ENCODE measurements at places on chromosomes 2 and 18. TPM values are rescaled to one million over a fixed set of nuclear protein-coding genes. Genes with fewer than 3 reads are reported as not detected.

DSG4 gene
- polyA plus RNA-seq = not detected

DNA sequence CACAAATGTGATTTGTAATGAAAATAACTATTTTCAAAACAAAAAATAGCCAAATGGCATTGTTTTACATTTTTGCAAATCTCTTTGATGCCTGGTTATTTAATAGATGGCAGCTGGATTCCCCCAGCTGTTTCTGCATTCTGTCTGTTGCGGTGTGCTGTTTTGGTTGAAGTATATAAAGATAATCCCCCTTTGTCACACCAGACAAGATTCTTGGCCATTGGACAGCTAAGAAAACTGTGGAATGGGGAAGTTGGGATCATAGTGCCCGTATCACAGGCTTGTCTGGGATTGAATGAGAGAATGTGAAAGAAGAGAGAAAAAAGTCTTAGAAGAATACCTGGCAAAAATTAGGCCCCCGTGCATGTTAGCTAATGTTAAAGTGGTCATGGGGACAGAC is 19.5 kb upstream of the LYPD6B start:
- no peaks in the 10 kb centered on the region for H3K4me1 ChIP-seq
- no peaks in the 10 kb centered on the region for H3K27me3 ChIP-seq
- no peak overlapping the region for H3K4me3 ChIP-seq
- peaks cover 2% of the 10 kb centered on the region for H3K36me3 ChIP-seq
- no peak overlapping the region for H3K27ac ChIP-seq
- DNase-seq = no peak

DNA sequence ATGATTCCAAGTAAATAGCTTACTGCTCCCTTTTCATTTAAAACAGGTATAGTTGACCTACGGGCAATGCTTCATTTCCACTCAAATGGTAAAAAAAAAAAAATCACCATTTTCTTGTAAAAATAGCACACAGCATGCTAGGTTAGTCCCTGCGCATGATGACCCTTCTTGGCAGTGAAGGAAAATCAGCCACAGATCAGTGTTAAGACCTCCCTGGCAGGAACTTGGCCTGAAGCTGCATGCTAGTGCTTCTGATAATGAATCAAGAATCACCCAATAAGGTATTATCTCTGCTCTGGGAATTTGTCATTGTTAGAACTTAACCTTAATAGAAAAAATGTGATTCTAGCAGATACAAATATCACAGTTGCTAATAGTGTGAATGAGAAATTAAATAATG is 166.3 kb downstream of the RAB3GAP1 start:
- DNase-seq = no peak
- no peaks in the 10 kb centered on the region for H3K27me3 ChIP-seq
- H3K4me1 ChIP-seq = no peaks in the 10 kb centered on the region
- H3K27ac ChIP-seq = no peak overlapping the region
- H3K4me3 ChIP-seq = no peak overlapping the region

DNA sequence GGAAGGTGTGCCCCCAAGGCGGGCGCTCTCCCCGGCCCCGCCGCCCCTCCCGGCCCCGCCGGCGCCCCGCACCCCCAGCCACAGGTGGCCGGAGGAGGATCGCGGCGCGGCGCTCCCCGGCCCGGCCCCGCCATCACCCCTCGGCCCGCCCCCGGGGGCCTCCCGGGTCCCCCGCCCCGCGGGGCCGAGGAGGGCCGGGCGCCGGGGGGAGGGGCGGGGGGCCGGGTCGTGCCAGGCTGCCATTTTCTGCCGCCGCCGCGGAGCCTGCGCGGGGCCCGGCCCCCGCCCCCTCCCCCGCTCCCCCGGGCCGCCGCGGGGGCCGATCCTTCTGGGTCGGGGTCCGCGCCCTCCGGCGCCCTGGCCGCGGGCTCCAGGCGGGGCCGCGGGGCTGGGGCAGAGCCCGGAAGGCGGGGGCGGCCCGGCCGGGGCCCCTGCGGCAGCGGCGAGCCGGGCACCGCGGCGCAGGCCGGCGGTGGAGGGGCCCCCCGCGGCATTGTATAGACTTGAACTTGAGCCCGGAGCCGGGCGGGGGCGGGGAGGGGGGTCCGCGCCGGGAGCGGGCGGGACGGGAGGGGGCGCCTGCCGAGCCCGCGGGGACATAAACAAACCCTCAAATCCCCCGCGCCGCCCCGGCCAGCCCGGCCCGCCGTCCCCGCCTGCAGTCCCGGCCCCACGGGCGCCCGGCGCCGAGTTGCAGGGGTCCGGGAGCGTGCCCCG is 556 bp downstream of the DNMT3A start:
- H3K4me1 ChIP-seq = peaks cover 6% of the 10 kb centered on the region
- no peak overlapping the region for H3K27ac ChIP-seq
- peak overlapping the region; percentile 68 for H3K4me3 ChIP-seq
- no peaks in the 10 kb centered on the region for H3K36me3 ChIP-seq
- DNase-seq = no peak

RGPD3 gene
- 0.08 TPM for polyA plus RNA-seq

- H3K36me3 ChIP-seq = peaks cover 46% of the 10 kb centered on the region
- H3K27me3 ChIP-seq = no peaks in the 10 kb centered on the region
- H3K27ac ChIP-seq = no peak overlapping the region
- no peak for DNase-seq
- no peak overlapping the region for H3K4me3 ChIP-seq
- no peaks in the 10 kb centered on the region for H3K4me1 ChIP-seq
Measured at GRCh38 chr2:216171011-216171410, 61.9 kb downstream of the XRCC5 start.

- no peaks in the 10 kb centered on the region for H3K36me3 ChIP-seq
- H3K27ac ChIP-seq = no peak overlapping the region
- no peak for DNase-seq
- no peak overlapping the region for H3K4me3 ChIP-seq
- peaks cover 41% of the 10 kb centered on the region for H3K27me3 ChIP-seq
- H3K4me1 ChIP-seq = peaks cover 9% of the 10 kb centered on the region
Measured at GRCh38 chr2:10305254-10305635, 2.5 kb downstream of the HPCAL1 start.

DNA sequence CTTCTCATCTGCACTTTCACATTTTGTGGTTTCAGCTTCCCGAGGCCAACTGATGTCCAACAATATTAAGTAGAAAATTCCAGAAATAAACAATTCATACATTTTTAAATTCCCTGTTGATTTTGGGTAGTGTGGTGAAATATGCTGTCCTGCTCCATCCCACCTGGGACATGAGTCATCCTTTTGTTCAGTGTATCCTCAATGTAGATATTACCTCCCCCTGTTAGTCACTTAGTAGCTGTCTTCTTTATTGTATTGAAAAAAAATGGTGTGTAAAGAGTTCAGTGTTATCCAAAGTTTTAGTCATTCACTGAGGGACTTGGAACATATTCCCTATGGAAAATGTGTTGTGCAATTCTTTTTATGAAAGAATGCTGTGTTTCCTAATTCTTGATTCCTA is 348.1 kb downstream of the SOCS6 start:
- H3K4me1 ChIP-seq = no peaks in the 10 kb centered on the region
- no peak for DNase-seq

ICOS gene
- polyA plus RNA-seq = not detected

IL1RL2 gene
- polyA plus RNA-seq = not detected

Data from H1 (cell line).